Hepatocyte (in vitro differentiated cells): ENCODE measurements at places on chromosomes 5 and 9. TPM values are rescaled to one million over a fixed set of nuclear protein-coding genes. Genes with fewer than 3 reads are reported as not detected.

SNCAIP gene
- polyA plus RNA-seq: 7.1 and 11.4 TPM in 2 replicates

NTRK2 gene
- 0.99 and 3.4 TPM in 2 replicates for polyA plus RNA-seq

QRFP gene
- 0.21 and 0.74 TPM in 2 replicates for polyA plus RNA-seq

- H3K4me1 ChIP-seq: peaks cover 14% of the 10 kb centered on the region
- peak overlapping the region; percentile 85 for H3K4me3 ChIP-seq
- peak overlapping the region; percentile 97 for H3K27ac ChIP-seq
- no peaks in the 10 kb centered on the region for H3K36me3 ChIP-seq
- H3K27me3 ChIP-seq: no peaks in the 10 kb centered on the region
These were observed 475 bp upstream of the GOLM1 start for GRCh38 chr9:86099701-86100364.

DNA sequence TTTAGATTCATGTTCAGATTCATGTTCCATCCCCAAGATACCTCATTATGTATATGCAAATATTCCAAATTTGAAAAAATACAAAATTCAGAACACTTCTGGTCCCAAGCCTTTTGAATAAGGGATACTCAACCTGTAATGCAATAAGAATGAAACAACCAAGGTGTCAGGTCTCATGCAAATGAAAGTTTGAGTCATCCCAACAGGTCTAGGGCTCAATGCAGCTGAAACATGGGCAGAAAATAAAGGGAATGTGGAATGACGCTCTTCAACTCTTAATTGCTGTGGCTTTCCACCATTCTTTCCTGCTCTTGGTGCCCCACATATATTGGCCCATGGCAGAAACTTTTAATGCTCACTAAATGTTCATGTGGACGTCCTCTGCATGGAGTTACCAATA is 107.3 kb upstream of the DAPK1 start:
- no peaks in the 10 kb centered on the region for H3K27me3 ChIP-seq
- no peak for DNase-seq
- peaks cover under 1% of the 10 kb centered on the region for H3K4me1 ChIP-seq

DNA sequence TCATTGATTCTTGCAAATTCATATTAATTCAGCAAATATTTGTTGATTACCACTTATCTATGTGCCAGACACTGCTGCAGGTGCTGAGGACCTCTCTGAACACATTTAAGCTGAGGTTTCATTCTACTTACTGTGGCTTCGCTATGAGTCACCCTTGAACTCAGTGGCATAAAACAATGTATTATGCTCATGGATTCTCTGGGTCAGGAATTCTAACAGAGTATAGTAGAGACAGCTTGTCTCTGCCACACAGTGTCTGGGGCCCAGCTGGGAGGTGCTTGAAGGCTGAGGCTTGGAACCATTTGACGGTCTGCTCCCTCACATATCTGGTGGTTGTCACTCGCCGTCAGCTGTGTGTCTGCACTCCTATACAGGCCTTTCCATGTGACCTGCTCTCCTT is 124.3 kb upstream of the NR3C1 start:
- no peaks in the 10 kb centered on the region for H3K36me3 ChIP-seq
- no peaks in the 10 kb centered on the region for H3K4me1 ChIP-seq
- H3K27me3 ChIP-seq: no peaks in the 10 kb centered on the region

DNA sequence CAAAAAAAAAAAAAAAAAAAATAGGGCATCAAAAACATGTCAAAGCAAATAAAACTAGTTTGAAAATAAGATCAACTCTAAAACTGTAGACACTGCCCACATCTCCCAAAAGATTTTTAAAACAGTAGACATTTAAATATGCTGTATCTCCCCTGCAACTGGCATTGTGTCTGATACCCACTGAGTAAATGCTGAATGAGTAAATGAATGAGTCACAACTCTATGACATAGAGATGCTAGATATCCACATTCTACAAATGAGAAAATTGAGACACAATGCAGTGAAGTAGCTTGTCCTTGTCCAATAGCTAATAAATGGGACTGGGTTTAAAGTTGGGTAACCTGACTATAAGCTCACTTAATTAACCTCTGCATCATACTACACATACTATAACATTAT is 14.1 kb upstream of the MAP1B start:
- H3K27me3 ChIP-seq: no peaks in the 10 kb centered on the region
- H3K27ac ChIP-seq: no peak overlapping the region
- H3K4me3 ChIP-seq: no peak overlapping the region
- H3K36me3 ChIP-seq: no peaks in the 10 kb centered on the region

- no peaks in the 10 kb centered on the region for H3K36me3 ChIP-seq
- no peaks in the 10 kb centered on the region for H3K27me3 ChIP-seq
- H3K4me1 ChIP-seq: no peaks in the 10 kb centered on the region
- no peak for DNase-seq
- H3K4me3 ChIP-seq: no peak overlapping the region
- no peak overlapping the region for H3K27ac ChIP-seq
These were observed 136.5 kb downstream of the STK32A start for GRCh38 chr5:147371290-147371689.

DNA sequence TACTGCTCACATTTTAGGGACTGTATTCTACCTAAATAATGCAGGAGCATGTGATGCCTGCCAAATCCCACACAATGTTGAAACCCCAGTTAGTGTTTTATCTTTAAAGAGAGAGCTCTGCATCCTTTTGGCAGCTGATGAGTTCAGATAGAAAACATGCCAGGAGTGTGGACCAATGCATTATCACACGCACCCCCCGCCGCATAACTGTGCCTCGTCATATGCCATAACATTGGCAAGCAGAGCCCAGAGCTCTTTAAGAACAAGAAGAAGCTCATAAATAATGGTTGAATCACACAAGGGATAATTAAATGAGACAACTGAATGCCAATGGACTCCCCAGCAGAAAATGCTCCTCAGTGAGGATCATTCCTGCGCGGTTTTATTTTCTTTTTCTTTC is 52.8 kb upstream of the RORB start:
- no peak overlapping the region for H3K27ac ChIP-seq
- no peaks in the 10 kb centered on the region for H3K27me3 ChIP-seq
- DNase-seq: no peak
- no peaks in the 10 kb centered on the region for H3K4me1 ChIP-seq

DNA sequence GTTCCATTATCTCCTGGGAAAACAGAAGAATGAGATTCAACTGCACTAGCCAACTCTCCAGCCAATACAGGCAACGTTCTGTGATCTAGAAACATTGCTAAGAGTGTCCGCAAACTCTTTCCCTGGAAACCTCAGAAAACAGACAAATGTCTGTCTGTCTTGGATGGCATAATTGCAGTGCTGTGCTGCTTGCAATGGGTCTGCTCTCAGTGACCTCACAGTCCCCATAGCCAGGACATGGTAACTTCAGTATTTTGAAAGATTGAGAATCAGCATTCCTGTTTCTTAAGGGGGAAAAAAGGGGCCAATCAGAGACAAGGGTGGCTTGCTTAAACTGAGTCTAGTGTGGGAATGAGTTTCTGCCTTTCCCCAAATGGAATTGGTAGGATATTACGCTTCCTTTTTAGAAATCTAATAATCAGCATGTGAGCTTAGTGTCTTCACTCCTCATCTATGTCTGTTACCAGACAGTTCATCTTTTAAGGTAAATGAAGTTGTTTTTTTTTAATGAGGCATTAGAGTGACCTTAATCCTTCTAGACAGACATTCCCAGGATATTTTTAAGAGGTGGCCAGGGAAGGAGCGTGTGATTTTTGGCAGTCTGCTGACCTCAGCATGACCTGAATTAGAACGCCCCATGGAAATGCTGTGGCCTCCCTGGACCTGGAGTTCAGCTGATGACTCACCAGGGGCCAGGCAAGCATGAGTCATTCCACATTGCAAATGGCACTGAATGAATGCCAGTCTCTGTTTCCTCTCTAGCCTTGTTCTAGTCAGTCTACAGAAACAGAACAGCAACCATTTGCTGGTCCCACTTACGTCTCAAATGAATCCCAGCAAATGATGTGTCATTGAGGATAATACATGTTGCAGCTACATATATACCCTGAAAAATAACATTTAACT is 210.2 kb upstream of the ACTBL2 start:
- peak; percentile 85 for DNase-seq
- no peaks in the 10 kb centered on the region for H3K36me3 ChIP-seq
- H3K27me3 ChIP-seq: no peaks in the 10 kb centered on the region
- H3K4me1 ChIP-seq: peaks cover 24% of the 10 kb centered on the region
- H3K4me3 ChIP-seq: no peak overlapping the region

- peak overlapping the region; percentile 66 for H3K4me3 ChIP-seq
- H3K27ac ChIP-seq: peak overlapping the region; percentile 99
- H3K4me1 ChIP-seq: peaks cover 8% of the 10 kb centered on the region
- no peaks in the 10 kb centered on the region for H3K27me3 ChIP-seq
These were observed 1.1 kb downstream of the GPBP1 start for GRCh38 chr5:57174890-57175510.

- H3K4me3 ChIP-seq: no peak overlapping the region
- H3K36me3 ChIP-seq: no peaks in the 10 kb centered on the region
- H3K27me3 ChIP-seq: no peaks in the 10 kb centered on the region
These were observed 74.3 kb upstream of the DAB2IP start for GRCh38 chr9:121577166-121577565.

DNA sequence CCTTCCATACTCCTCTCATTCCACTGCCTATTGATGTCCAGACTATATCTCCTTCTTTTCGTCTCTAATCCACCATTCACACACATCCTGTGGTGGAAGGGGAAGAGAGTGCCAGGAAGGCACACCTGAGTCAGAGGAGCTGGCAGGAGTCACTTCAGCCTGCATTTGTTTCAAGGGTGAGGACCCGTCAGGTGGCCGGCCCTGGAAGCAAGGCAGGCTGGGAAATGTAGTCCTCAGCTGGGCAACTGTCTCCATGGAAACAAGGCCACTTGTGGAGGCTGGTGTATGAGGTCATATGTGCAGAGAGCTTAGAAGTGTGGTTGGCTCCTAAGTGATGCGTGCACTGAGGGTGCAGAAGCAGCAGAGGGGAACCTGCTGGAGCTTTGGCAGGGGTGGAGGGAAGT is 278.4 kb downstream of the NSG2 start:
- peak; percentile 66 for DNase-seq
- H3K36me3 ChIP-seq: no peaks in the 10 kb centered on the region
- no peak overlapping the region for H3K27ac ChIP-seq
- H3K27me3 ChIP-seq: peaks cover 13% of the 10 kb centered on the region
- H3K4me3 ChIP-seq: no peak overlapping the region

GRCh38 chr5:114123654-114124053 is 238.2 kb upstream of the KCNN2 start:
- no peak overlapping the region for H3K4me3 ChIP-seq
- H3K4me1 ChIP-seq: no peaks in the 10 kb centered on the region
- no peaks in the 10 kb centered on the region for H3K36me3 ChIP-seq
- no peak for DNase-seq
- H3K27ac ChIP-seq: no peak overlapping the region
- H3K27me3 ChIP-seq: no peaks in the 10 kb centered on the region

DNA sequence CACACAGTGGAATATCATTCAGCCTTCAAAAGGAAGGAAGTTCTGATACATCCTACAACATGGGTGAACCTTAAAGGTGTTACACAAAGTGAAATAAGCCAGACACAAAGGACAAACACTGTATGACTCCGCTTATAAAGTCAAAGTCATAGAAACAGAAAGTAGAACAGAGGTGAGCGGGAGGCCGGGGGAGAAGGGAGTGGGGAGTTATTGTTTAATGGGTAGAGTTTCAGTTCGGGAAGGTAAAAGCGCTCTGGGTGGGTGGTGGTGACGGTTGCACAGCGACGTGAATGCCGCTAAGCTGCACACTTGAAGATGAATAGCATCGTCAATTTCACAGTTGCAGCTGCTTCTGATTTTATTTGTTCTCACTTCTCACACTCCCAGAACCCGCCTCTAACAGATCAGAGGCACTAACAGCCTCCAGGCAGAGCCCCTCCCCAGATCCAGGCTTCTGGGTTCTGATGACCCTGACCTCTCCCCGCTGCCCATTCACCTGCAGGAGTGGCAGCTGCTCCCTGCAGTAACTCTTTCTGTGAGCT is 34.1 kb downstream of the BNIP1 start:
- H3K27ac ChIP-seq: no peak overlapping the region
- no peak overlapping the region for H3K4me3 ChIP-seq
- H3K27me3 ChIP-seq: no peaks in the 10 kb centered on the region
- no peaks in the 10 kb centered on the region for H3K4me1 ChIP-seq

DNA sequence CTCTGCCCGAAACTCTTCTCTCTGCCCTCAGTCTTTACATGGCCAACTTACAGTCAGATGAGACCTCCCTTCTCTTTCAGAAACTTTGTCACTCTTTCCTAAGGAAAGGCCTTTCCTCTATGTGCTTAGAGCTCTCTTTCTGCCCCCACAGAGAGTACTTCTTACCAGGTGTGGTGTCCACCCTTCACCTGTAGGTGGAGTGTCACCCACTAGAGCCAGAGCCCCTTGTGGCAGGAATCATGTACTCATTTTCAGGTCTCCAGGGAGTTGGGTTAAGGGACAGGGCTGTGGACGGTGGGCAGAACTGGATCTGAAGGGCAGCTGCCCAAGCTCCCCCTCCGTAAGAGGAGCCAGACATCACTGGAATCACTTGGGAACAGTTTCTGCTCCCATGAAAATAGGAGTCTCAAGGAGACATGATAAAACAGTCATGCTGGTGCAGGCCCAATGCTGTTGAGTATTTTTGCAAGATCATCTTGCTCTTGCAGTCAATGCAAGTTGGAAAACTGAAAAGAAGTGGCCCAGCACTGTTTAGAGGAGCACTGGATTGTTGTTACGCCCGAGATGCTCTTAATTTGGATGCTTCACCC is 436.7 kb downstream of the ZSWIM6 start:
- H3K4me1 ChIP-seq: no peaks in the 10 kb centered on the region
- no peak overlapping the region for H3K27ac ChIP-seq
- H3K4me3 ChIP-seq: no peak overlapping the region
- peak; percentile 69 for DNase-seq
